ENCODE measurements at places on chromosomes 12 and 14.

DNA sequence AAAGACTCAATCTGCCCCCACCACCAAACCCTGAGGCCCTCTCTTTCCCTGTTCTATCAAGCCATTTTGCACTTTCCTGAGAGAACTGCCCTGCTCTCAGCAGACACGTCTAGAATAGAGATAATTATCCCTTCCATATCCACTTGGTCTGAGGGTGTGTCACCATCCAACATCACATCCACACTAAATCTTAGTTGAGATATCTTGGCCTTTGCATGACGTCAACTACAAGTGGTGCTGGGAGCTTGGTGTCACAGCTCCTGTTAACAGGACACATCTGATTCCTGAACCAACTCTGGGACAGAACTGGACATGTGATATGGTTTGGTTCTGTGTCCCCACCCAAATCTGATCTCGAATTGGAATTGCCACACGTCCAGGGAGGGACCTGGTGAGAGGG is 1109.2 kb downstream of the TMEM121 start:
- DNase-seq = no peak

DNA sequence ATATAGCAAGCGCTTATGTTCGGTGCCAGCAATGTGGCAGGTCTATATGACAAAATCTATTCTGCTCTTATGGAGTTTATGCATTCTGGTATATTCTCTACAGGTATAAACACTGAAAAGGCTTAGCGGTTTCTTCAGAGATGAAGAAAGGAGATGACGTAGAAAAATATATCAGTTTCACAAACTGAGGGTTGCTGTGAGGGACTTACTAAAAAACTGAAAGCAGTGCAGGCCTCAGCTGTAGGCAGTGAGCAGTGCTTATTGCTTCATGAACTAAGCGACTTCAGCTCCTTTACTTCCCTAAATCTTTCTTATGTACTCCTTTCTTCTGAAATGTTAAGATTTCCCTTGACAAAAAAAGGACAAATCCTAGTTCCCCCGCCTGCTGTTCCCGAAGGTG is 4.5 kb downstream of the DDX47 start:
- DNase-seq = no peak

DNA sequence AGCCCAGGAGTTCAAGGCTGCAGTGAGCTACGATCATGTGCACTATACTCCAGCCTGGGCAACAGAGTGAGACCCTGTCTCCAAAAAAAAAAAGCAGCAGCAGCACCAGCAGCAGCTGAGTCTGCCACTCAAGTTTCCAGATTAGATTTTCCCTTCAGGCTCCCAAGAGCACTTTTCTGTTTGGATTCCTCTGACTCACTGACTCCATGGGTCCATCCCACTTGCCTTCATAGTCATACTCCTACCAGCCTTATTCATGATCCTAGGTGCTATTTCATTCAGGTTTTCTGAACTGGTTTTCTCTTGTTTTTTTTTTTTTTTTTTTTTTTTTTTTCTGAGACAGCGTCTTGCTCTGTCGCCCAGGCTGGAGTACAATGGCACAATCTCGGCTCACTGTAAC is 6.8 kb upstream of the TWF1 start:
- no peak for DNase-seq

DNA sequence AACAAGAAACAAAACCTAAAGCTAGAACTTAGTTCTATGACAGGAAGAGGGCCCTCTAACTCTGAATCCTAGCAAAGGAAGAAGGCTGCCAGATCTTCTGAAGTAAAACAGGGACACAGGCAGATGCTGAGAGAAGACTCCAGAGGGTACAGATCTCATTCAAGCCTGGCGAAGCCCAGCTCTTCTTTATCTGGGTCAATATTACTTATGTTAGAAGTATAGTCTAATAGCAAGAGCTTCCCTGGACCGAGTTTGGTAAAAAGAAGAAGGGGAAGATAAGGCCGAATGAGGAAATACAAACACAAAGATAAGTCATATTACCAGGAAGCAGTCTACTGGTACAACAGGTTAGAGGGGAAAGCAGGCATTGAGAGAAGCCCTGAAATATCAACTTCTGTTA is 79.9 kb upstream of the CCDC91 start:
- DNase-seq = no peak

DNA sequence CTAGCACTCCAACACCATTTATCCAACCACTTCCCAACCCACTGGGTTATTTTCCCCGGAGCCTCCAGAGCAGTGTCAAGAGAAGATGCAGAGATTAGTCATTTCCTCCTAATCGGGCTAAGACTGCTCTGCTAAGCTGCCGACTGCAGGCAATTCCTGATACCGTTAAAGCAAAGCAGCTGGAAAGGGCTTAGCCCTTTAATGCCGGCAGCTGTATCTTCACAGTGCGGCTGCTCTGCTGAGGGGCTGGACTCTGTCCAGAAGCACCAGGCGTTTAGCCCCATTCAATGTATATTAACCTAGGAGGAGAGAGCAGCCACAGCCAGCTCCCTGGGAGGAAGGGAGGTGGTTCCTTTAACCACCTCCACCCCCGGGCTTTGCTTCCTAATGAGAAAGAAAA is 11.1 kb downstream of the AQP6 start:
- no peak for DNase-seq

DNA sequence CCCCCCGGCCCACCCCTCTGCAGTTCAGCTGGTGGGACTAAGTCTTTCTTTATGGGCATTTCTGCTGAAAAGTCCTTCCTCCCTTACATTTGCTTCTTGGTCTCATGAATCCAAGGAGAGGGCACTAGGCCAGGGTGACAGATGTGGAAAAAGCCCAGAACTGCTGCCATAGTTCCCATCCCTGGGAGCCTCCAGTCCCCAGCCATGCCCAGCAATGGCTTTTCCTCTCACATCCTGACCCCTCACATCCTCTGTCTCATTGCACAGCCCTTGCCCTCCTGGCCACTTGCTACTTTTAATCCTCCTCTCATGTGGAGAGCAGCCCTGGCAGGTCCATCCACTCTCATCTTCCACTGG is 122.5 kb downstream of the ZFP36L1 start:
- no peak for DNase-seq
